IPS-NIHi11 (cell line): ENCODE measurements at places on chromosomes 16 and 17.

DNA sequence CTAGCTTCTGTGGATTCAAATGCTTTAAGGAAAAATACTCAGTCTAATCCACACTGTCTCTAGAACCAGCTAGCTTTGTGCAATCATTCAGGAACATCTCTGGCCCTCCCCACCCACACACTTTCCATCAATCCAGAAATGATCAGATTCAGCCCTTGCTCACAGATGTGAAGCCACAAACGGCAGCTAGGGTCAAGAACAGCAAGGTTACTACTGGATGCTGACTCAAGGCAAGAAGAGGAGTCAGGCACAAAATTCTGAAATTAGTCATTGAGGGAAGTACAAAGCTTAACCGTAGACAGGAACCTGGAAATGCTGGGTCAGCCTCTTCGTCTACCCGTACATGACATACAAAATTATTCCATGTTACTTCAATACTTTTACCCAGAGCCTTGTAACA is 174.6 kb downstream of the CDH13 start:
- no peak for DNase-seq

GRCh38 chr17:35713069-35713728 is 18.2 kb upstream of the RASL10B start:
- no peak for DNase-seq

- DNase-seq, result no peak
These were observed 50.1 kb downstream of the LMF1 start for GRCh38 chr16:920717-921116.

- no peak for DNase-seq
These were observed 16.8 kb downstream of the CDR2 start for GRCh38 chr16:22357635-22357971.

- DNase-seq, result peak; percentile 97
These were observed 19.3 kb upstream of the NXPH3 start for GRCh38 chr17:49556223-49556943.

DNA sequence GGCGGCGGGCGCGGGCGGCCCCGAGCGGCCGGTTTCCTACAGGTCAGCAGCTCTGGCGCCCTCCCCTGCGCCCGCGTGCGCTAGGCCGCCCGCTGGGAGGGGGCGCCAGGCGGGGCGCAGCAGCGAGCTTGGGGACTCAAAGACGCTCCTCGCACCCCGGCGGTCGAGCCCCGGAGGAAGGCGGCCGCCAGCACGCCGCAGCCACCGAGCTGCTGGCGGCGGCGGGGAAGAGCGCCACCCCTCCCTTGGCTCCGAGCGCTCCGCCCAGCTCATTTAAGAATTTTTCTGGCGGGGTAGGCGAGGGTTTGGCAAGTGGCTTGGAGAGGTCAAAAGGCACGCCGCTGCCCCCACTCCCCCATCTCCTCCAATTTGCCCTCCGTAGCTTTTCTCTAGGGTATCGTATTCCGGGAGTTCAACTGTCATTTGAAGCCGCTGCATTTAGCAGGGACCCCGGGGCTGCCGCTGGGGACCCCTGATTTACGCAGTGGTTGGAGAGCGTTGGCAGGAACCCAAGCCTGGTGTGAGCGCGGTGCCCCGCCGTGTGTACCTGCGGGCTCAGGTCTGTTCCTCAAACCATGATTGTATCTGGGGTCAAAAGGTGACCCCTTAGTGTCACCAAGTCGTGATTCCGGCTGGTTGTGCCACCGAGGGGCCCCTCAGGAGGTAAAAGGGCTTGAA is 59.5 kb upstream of the GSE1 start:
- no peak for DNase-seq

DNA sequence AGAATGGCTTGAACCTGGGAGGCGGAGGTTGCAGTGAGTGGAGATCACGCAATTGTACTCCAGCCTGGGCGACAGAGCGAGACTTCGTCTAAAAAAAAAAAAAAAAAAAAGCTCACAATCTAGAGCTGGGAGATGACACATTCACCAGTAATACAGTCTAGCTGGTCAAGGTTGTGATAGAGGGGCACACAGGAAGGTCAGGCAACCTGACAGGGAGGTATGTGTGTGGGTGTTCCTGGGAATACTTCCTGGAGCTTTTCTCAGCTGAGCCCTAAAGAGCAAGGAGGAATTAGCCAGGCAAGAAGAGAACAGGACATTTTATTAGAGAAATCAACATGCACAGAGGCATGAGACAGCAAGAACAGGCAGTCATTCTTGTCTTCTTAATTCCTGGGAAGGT is 216.7 kb downstream of the SHISA9 start:
- DNase-seq, result no peak

GRCh38 chr17:40151414-40151963 is 11.2 kb downstream of the CASC3 start:
- DNase-seq, result no peak

DNA sequence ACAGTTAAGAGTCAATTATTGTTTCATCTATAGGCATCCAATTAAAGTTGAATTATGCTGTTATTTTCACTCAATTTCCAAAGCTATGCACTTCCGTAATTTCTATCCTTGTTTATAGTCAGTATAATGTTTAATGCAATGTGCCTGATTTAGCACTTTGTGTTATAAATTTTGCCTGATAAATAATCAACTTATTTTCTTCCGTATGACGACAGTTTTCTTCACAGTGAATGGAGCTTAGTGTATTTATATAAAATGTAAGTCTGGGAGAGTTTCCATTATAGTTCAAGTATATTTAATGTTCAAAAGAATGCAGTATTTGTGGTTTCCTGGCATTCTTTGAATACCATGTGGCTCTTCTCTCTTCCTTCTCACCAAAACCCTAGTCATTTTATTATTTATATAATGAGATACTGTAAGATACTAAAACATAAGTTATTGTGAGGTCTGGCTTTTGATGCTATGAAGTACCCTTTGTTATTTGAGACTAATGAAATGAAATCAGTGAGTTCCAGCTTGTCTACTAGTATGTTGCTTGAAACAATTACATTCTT is 240.6 kb downstream of the PRKCA start:
- DNase-seq, result no peak

- no peak for DNase-seq
These were observed 12.9 kb upstream of the MYO18A start for GRCh38 chr17:29193146-29193545.

- no peak for DNase-seq
These were observed 75.2 kb downstream of the TANC2 start for GRCh38 chr17:63041251-63041650.
